ENCODE measurements at places on chromosomes 13 and 19.

DNA sequence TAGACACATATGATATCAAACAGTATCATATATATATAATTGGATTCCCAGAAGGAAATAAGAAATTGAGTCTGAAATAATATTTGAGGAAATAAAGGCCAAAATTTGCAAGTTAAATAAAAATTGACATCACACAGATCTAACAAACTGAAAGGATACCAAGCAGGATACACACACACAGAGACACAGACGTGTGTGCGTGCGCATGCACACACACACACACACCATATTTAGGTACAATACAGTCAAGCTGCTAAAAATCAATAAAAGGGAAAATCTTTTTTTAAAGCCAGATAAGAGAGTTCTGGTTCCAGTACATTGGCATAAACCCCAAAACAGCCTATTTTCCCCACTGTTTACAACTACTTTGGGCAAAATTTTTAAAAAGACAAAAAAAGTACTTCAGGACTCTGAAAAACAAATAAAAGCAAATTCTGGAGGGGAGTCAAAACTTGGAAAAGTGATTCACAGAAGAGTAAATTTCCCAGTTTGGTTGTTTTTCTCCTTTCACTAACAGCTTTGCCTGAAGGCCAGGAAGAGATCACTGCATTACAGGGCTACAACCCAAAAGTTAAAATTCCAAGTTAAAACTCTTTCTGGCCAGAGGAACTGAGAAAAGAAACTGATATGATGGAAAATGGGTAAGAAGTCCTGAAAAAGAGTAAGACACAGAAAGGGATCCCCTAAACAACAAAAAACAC, 16.2 kb downstream of the MYCBP2 start:
- no peak for DNase-seq

- no peak for DNase-seq
Measured at GRCh38 chr13:84237143-84237542, 354.9 kb upstream of the SLITRK1 start.

- DNase-seq = no peak
Measured at GRCh38 chr19:4976401-4977298, 7.7 kb downstream of the KDM4B start.

- no peak for DNase-seq
Measured at GRCh38 chr13:63287926-63288325, 1872.3 kb upstream of the PCDH20 start.

DNA sequence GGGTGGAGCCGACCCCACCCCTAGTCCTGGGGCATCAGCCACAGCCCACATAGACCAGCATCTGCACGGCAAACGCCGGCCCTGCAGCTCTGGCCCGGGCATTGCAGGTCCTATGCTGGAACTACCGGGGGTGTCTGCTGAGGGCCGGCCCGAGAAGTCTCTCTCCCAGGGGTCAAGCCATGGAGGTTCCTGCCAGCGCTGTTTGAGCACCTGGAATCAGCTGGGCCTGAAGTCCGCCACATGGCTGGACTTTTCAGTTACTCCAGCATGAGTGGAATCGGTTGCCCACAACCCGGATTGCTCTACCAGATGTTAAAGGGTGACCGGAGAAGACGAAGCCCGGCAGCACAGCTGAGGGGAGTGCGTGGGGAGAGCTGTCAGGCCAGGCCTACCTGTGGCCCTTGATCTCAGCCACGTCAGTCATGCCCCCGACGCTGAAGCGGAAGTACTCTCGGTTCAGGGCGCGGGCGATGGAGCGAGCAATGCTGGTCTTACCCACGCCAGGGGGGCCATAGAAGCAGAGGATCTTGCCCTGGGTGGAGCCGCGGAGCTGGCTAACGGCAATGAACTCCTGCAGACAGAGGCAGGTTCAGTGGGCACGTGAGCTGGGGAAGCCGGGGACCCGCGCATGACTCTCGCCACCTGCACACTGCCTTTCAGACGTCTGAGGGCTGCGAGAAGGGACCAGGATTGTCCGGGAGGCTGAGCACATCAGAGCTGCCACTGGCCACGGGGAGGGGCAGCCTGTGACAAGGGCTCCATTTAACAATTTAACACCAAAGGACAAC, 8.7 kb downstream of the RPL36 start:
- DNase-seq = no peak

- no peak for DNase-seq
Measured at GRCh38 chr19:48354332-48354992, 9.3 kb downstream of the TMEM143 start.

DNA sequence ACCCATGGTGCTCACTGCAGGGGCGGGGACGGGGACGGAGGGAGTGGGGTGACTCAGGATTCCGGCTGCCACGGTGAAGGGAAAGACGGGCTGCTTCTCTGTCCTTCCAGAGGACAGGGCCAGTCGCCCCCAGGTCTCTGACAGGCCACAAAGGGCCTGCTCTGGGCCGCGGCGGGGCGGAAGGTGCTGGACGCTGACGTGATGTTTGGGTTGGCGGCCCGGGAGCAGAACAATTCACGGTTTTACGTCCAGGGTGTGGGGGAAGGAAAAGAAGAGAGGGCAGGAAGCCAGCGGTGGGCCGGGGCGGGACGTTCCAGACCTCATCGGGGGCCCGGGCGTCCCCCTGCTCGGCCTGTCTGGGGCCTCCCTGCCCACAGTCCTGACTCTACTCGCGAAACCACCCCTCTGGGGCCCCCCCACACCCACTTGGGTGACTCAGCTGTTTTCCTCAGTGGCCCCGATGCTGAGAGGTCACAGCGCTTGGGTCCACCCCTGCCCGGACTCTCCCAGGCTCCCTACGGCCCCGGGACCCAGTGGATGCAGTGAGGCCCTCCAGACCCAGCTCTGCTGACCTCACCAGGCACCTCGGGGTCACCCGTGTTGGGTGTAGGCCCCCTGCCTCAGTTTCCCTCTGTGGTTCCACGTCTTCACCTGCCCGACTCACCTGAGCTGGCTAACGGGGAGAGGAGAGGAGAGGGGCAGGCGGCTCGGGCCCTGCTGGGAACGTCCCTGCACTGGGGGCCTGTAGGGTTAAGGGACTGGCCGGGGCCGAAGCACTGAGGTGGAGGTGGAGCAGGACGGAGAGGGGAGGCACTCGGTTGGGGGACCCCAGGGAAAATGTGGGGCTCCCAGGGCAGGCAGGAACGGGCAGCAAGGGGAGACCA, 29.2 kb downstream of the PIP5K1C start:
- DNase-seq = no peak

DNA sequence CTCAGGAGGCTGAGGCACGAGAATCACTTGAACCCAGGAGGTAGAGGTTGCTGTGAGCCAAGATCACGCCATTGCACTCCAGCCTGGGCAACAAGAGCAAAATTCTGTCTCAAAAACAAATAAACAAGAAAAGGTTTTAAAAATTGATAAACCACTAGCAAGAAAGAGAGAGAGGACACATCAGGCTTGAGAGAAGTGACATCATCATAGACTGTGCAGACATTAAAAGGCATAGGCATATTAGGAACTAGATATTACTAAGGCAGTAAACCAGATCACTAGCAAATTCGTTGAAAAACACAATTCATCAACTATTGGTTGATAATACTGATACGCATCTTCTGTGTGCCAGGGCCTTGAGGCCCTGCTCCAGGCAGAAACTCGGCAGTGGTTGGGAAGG, 7.7 kb downstream of the A1BG start:
- DNase-seq = no peak

- DNase-seq = no peak
Measured at GRCh38 chr19:47512183-47512947, 2.5 kb downstream of the NAPA start.

GRCh38 chr13:113367771-113368170, 3.8 kb upstream of the GRTP1 start:
- no peak for DNase-seq

All from stimulated activated CD4-positive, alpha-beta T cell treated with anti-CD3 and anti-CD28 coated beads, Interleukin-1b, Interleukin-23, amount 100 ng/mL, for 4 hours (primary cell).